Type B pancreatic cell (in vitro differentiated cells): ENCODE measurements at places on chromosomes 7 and 10. TPM values are rescaled to one million over a fixed set of nuclear protein-coding genes. Genes with fewer than 3 reads are reported as not detected.

DNA sequence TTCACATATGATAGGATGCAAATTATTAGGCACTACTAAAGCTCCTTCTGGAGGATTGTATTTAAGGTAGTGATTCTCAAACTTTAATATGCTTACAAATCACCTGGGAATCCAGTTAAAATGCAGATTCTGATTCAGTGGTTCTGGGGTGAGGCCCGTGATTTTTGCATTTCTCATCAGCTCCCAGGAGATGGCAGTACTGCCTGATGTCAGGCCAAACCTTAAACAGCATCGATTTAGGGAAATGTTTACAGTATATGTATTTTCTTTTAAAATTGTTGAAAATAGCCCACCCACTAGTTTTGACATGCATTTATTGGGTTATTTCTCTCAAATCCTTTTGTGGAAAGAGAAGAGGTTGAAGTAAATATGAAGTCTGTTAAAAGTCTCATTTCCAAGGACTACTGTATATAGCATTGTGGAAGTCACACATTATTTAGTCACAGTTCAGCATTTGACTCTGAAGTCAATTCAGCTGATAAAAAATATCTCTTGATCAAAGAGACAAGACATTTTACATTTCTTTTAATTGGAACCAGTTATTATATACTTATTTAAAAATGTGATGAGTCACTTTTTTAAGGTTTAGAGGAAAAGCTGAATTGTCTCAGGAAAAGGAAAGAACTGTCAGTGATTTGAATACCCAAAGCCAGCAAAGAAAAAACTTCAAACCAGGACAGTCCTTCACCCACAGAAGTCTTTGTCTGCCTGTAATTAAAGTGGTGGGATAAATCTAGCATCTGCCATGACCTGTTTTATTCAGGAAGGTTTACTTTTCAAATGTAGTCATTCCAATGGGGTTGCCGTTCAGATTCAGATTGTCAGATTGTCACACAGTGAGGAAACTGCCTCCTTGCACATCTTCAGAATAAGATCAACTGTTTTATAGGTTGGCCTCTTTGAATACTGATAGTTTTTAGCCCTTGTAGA lies 21.1 kb upstream of the HBP1 start:
- no peak for DNase-seq
- H3K36me3 ChIP-seq: no peaks in the 10 kb centered on the region
- no peaks in the 10 kb centered on the region for H3K27me3 ChIP-seq
- H3K27ac ChIP-seq: no peak overlapping the region
- peaks cover 8% of the 10 kb centered on the region for H3K4me1 ChIP-seq
- H3K4me3 ChIP-seq: no peak overlapping the region

GRCh38 chr7:18706670-18707069 lies 211.1 kb downstream of the HDAC9 start:
- H3K27ac ChIP-seq: no peak overlapping the region
- no peaks in the 10 kb centered on the region for H3K36me3 ChIP-seq
- no peaks in the 10 kb centered on the region for H3K27me3 ChIP-seq
- DNase-seq: no peak
- H3K4me1 ChIP-seq: peaks cover 27% of the 10 kb centered on the region
- no peak overlapping the region for H3K4me3 ChIP-seq

The EPHB4 gene
- total RNA-seq: 69.3 and 78.4 TPM in 2 replicates

DNA sequence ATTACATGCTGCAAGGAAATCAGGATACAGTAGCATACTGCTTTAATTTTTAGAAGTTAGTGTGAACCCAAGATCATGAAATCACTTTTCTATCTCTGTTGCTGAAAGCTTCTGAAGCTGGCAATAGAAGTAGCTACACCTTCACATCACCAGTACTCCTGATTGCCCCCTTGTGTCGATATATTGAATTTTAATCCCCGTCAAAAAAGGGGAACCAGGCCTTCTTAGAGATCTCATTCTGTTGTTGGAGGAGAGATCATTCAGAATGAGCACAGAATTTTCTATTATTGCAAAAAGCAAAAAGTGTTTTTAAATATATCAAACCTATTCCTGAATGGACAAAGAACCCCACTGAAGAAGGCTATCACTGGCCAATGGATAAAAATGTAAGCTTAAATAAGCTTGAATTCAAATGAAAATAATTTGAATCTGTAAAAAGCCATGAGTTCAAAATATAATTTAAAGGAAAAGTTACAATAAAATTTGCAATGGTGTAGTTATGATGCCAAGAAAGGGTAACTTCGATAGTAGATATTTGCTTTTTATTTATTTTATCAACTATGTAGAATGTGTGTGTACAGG lies 39.7 kb upstream of the TEX47 start:
- no peak overlapping the region for H3K4me3 ChIP-seq
- no peak overlapping the region for H3K27ac ChIP-seq
- no peaks in the 10 kb centered on the region for H3K4me1 ChIP-seq

DNA sequence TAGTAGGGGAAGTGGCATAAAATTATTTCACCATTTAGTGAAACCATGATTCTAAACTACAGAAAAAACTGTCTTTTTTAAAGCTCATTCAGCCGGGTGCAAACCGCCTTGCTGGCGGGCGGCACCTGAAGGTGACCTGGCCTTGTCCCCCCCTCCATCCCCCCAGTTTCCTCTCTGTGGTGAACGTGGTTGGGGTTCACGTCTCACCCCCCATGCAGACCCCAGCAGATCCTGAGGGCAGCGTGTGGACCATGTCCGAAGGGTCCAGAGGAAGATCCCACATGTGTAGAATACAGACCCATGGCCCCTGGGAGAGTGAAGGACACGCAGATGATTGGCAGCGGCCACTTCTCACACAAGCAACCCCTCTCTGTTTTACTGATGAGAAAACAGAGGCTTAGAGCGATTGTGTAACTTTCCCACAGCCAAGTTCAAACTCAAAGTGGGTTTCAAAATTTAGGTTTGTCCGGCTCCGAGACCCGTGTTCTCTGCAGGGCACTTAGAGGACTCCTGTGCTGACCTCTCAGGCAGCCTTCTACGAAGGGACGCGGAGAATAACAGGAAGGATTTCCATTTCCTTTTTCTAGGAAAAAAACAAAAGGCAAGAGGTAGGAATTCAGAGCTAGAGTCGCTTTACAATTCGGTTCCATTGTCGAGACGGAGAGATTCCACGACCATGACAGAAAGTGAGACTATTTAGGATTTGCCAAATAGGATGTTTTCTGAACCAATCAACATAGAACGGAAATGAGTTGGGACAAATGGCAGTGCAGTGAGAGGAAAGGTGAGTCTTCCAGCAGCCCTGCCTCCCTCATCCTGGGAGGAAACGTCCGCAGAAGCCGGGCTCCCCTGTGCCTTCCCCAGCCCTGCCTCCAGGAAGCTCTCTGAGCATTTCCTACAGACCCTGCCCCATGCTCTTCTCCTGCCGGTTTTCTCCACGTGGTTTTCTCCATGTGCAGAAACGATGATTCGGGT lies 67.6 kb upstream of the PITRM1 start:
- no peaks in the 10 kb centered on the region for H3K36me3 ChIP-seq
- peaks cover 9% of the 10 kb centered on the region for H3K27me3 ChIP-seq
- no peak for DNase-seq
- H3K27ac ChIP-seq: no peak overlapping the region
- peaks cover 8% of the 10 kb centered on the region for H3K4me1 ChIP-seq

The VGF gene
- total RNA-seq: 4.2 and 4.4 TPM in 2 replicates

DNA sequence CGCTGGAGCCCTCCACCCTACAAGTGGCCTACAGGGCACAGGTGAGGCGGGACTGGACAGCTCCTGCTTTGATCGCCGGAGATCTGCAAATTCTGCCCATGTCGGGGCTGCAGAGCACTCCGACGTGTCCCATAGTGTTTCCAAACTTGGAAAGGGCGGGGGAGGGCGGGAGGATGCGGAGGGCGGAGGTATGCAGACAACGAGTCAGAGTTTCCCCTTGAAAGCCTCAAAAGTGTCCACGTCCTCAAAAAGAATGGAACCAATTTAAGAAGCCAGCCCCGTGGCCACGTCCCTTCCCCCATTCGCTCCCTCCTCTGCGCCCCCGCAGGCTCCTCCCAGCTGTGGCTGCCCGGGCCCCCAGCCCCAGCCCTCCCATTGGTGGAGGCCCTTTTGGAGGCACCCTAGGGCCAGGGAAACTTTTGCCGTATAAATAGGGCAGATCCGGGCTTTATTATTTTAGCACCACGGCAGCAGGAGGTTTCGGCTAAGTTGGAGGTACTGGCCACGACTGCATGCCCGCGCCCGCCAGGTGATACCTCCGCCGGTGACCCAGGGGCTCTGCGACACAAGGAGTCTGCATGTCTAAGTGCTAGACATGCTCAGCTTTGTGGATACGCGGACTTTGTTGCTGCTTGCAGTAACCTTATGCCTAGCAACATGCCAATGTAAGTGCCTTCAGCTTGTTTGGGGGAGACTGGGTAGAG lies at the start of gene COL1A2:
COL1A2 (plus strand) TSS at position 459 of the 704 bp plus-strand sequence; CDS start at position 596, 137 bp downstream.
- H3K36me3 ChIP-seq: peaks cover 9% of the 10 kb centered on the region
- peak; percentile 81 for DNase-seq
- H3K4me1 ChIP-seq: peaks cover 27% of the 10 kb centered on the region
- H3K4me3 ChIP-seq: peak within 1 kb of the TSS; percentile 94
- H3K27me3 ChIP-seq: peaks cover 18% of the 10 kb centered on the region

The TEX36 gene
- not detected in 2 replicates for total RNA-seq

DNA sequence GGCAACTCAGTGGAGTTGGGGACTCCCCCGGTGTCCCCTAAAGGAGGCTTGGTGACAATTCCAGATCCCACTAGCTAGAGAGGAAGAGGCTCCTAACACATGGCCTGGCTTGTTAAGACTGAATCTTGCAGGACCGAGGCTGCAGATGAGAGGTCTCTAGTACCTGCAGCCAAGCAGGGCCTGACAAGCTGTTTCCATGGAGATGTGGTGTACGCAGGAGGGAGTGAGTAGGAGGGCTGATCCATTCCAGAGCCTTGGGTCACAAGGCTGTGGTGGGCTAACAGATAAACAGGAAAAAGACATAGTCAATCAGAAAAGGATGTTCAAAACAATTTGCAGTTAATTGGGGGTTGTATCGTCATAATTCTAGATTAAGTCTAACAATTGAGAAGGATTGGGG lies 77.3 kb upstream of the MKLN1 start:
- no peak overlapping the region for H3K4me3 ChIP-seq
- no peaks in the 10 kb centered on the region for H3K27me3 ChIP-seq
- no peaks in the 10 kb centered on the region for H3K4me1 ChIP-seq
- no peaks in the 10 kb centered on the region for H3K36me3 ChIP-seq
- H3K27ac ChIP-seq: no peak overlapping the region

GRCh38 chr10:50622706-50623662 lies 772 bp downstream of the SGMS1 start:
- no peak for DNase-seq
- no peaks in the 10 kb centered on the region for H3K27me3 ChIP-seq
- H3K4me1 ChIP-seq: peaks cover 16% of the 10 kb centered on the region
- peak overlapping the region; percentile 94 for H3K4me3 ChIP-seq
- H3K36me3 ChIP-seq: no peaks in the 10 kb centered on the region
- peak overlapping the region; percentile 96 for H3K27ac ChIP-seq

The CALML5 gene
- total RNA-seq: not detected in 2 replicates

DNA sequence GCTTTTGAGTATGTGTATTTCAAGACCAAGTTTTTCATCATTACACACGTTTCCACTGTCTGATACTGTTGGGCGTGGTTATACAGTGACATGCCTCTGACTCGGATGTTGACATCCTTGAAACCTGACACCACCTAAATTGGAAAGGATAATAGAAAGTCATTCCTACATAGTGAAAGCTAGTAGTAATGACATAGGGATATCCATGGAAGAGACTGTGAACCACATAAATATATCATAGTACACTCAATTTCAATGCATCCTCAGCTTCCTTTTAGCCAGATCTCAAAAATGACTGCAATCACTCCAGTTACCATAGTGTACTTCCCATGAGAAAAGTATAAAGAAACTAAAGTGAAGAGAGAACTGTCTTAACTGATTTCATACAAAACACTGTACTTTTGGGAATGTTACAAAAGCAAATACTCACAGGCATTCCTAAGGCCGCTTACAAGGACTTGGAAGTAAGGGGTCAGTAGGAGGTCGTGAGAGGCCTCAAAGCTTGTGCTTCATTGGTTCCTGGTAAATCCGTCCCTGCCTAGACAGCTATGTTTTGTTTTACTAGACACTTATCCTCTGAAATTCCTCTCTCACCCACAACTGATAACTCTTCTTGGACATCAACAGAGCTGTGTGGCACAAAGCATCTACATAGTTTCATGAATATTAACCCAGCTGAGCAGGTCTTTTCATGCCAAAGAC lies 71.8 kb upstream of the VWDE start:
- no peaks in the 10 kb centered on the region for H3K36me3 ChIP-seq
- peaks cover 9% of the 10 kb centered on the region for H3K4me1 ChIP-seq
- H3K27me3 ChIP-seq: no peaks in the 10 kb centered on the region

The SH2D4B gene
- total RNA-seq: 0.07 and 0.10 TPM in 2 replicates

The OR2A1 gene
- 0.38 TPM in 1 of 2 replicates, not detected in the other for total RNA-seq

GRCh38 chr10:54710918-54711317 lies 90.1 kb downstream of the PCDH15 start:
- H3K27ac ChIP-seq: no peak overlapping the region
- no peak for DNase-seq
- no peaks in the 10 kb centered on the region for H3K4me1 ChIP-seq
- no peak overlapping the region for H3K4me3 ChIP-seq
- no peaks in the 10 kb centered on the region for H3K36me3 ChIP-seq

GRCh38 chr7:19572566-19572965 lies 136.3 kb downstream of the POLR1F start:
- no peaks in the 10 kb centered on the region for H3K27me3 ChIP-seq
- no peak overlapping the region for H3K4me3 ChIP-seq
- H3K27ac ChIP-seq: no peak overlapping the region
- peaks cover 5% of the 10 kb centered on the region for H3K4me1 ChIP-seq

DNA sequence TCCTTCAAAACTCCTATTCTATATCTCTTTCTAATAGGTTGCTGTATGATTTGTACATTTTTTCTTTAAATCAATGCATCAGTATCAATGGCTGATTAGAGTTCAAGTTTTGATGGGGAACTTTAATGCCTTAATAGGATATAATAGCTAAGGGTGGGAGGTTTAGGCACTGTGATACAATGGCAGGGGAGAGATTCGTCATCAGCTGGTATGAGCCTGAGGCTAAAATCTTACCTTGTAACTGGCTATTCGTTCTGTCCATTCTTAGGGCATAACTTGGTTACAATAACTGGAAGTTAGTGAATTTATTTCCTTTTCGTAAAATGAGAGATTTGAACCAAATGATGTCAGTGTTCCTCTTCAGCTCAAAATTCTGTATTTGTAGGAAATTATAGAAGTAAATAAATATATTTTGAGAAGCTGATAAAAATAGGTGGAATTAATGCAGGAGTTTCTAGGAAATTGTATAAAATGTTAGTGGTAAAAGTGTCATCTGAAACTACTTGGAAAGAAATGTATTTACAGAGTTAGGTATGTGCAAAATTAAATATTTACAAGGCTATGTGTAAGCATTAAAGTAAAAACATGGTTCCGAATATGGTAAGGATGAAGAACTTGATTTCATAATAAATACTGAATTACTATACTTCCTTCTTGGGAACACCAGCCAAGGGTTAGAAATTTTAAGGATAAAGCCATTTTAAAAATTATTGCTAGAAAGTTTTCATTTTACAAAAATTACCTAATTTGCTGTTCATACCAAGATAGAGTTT lies 27.5 kb upstream of the NAMPT start:
- H3K4me3 ChIP-seq: no peak overlapping the region
- no peaks in the 10 kb centered on the region for H3K27me3 ChIP-seq
- H3K27ac ChIP-seq: no peak overlapping the region
- H3K4me1 ChIP-seq: no peaks in the 10 kb centered on the region

The AKR1C8 gene
- total RNA-seq: 0.89 and 1.00 TPM in 2 replicates
